ENCODE measurements at places on chromosomes 16 and 17.

DNA sequence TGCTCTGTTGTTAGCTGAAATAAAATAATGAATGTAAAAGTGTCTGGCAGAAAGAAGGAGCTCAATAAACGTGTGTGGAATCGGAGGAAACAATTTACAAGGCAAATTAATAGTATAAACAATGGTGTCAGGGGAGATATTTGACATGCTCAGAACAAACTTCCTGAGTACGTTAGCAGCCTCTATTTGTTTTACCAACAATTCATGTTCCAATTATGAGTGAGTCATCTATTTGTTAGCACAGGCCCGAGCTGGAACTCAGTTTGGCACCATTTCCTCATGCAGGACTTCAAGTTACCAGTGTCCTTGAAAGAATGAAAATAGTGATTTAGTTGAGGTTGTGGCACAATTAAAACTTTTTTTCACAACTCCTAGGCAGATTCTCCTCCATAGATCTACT, 9.1 kb downstream of the ASIC2 start:
- DNase-seq = no peak

DNA sequence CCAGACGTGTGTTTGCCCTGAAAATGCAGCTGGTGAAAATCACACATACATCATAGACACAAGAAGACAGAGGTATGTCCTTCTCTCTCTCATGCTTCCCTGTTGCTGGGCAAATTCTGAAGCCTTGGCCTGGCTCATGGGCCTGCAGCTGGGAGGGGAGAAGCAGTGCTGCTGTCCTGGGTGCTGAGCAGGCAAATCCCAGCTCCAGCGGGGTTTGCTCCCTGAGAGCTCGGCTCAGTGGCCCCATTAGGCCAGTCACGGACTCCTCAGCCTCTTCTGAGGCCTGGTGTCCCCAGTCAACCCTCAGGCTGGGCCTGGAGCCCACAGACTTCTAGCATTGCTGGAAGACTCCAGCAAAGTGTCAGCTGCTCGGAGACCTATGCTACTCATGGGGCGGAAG, 11.7 kb downstream of the RHBDL3 start:
- no peak for DNase-seq

- DNase-seq = no peak
These were observed 94.7 kb upstream of the CACNG5 start for GRCh38 chr17:66740226-66740625.

- no peak for DNase-seq
These were observed 5.8 kb downstream of the ATP2A1 start for GRCh38 chr16:28884045-28884444.

DNA sequence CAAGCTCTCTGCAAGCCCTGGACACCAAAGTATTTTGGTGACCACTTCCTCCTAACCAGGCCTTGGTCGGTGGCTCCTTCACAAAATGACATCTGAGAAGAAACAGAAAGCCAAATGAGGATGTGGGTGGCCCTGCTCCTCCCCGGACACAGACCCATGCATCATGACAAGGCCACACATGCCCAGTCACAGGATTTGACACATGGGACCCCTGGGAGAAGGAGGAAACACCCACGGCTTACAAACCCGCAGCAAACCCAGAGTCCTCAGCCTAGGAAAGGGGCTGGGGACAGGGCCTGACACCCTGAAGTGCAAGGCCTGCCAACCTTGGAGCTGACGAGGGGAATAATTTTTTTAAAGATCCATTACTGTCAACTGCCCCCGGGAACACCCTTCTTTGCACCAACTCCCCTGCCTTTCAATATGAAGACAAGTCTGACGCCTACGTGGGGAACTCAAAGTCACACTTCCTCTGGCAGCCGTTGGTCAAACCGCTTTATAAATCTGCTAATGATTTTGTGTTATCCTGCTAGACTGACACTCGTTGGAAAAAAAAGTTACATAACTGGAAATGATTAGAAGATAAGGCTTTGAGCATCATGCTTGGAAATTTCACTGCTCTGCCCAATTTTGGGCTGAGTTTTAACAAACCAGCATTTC, 41.3 kb downstream of the GAS7 start:
- peak; percentile 17 for DNase-seq

DNA sequence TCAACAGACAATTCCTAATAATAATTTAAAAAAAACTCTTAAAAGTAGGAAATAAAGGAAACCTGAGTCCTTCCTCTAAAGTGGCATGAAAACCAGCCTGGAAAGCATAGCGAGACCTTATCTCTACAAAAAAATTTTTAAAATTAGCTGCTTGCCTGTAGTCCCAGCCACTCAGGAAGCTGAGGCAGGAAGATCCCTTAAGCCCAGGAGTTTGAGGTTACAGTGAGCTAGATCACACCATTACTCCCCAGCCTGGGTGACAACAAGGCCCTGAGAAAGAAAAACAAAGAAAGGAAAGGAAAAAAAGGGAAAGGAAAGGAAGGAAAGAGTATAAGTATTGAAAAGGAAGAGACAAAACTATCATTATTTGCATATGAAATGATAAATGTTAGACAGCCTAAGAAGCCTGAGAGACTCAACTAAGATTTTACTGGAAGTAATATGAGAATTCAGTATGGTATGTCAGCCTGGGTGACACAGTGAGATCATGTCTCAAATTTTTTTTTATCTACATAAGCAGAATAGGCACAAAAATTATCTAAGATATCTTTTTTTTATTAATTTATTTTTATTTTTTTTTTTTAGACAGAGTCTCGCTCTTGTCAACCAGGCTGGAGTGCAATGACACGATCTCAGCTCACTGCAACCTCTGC, 113.0 kb downstream of the GOSR1 start:
- no peak for DNase-seq

- no peak for DNase-seq
These were observed 2.3 kb downstream of the ADORA2B start for GRCh38 chr17:15947271-15947670.
